ENCODE measurements at places on chromosomes 2 and 18.

GRCh38 chr2:144133936-144134665, 385.8 kb downstream of the ZEB2 start:
- DNase-seq: no peak

DNA sequence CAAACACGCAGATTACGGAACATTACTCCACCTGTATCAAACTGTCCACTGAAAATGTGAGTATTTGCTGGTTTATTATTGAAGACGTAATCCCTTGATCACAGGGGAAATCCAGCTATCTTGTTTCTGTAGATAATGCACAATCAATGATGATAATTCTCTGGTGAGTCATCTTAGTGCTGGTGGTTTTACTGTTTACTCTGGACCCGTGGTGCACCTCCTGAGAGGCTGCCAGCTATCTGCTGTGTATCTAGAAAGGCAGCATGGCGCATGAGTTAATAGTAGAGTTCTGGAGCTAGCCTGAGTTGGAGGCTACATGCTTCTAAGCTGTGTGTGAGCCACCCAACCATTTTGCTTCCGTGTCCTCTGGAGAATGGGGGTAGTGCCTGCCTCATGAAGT, 6.5 kb downstream of the NCAPH start:
- no peak for DNase-seq

DNA sequence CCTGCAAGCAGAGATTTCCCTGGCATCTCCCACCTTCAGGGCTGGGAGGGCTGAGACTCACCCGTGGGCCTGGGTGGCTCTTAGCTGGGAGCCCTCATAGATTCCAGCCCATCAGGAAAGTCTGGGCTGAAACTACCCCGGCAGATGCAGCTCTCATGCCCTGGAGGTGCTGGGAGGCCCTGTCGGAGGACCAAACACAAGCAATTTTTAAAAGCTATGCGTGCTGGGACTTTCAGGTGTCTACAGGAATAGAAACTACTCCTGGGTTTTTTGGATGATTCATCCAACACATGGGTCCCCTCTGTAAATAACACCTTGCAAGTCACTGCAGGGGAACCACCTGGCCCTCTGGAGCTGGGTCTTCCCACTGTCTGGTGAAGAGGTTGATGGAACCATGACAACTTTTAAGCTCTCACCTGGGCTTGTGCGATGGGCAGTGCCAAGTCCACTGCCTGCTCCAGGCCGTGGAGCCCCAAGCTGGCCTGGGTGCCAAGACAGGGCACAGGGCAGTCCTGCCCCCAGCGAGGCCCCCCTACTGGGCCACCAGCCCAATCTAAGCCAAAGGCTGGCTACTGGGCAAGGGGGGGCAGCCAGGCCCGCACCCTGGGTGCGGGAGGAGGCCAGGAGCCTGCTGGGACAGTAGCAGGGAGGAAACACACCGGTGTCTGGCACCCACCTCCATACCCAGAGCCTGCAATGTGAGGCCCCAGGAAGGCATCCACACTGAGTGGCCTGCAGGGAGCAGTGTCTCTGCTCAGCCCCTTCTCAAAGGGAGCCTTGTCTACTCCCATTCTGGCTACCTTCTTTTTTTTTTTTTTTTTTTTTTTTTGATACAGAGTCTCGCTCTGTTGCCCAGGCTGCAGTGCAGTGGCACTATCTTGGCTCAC, 1.1 kb upstream of the GPR55 start:
- DNase-seq: peak; percentile 49

DNA sequence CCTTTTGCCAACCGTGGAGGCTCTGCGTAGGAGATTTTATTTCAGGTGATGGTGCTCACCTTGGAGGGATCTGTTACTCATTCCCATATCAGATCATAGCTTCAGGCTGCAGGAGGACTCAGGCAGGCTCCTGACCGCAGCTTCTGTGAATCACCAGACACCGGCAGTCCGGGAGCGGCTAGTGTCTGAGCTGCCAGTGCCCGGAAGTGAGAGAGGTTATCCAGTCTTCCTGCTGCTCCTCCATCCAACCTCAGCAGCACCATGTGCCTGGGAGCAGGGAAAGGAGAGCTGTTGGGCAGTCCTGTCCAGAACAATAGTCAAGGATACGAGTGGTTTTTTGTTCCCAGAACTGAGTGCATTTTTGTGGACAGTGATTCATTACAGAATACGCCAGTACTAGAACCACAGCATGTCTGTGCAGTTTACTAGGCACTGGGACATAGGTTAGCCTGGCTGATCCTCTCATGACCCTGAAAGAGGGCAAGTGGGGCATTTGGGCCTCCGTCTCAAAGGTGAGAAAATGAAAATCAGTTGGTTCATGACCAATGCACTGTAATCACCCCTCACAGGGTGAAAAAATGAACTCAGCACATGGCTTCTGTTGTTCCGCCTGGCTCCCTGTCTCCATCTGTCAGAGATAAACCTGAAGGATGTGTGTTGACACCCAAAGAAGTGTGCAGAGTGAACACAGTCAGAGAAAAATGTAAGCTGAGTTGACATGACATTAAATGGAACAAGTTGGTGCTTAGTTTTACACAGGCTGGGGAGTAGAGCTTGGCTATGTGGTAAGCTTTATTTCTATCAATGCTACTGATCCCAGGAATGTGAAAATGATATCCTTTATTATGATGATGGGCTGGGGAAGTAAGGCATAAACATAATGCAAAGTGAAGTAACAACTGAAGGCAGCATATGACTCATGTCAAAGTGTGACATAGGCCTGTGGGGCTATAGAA, 12.2 kb downstream of the FHOD3 start:
- DNase-seq: no peak

- DNase-seq: no peak
Observed at GRCh38 chr2:217090024-217090473, 230.2 kb upstream of the TNP1 start.

DNA sequence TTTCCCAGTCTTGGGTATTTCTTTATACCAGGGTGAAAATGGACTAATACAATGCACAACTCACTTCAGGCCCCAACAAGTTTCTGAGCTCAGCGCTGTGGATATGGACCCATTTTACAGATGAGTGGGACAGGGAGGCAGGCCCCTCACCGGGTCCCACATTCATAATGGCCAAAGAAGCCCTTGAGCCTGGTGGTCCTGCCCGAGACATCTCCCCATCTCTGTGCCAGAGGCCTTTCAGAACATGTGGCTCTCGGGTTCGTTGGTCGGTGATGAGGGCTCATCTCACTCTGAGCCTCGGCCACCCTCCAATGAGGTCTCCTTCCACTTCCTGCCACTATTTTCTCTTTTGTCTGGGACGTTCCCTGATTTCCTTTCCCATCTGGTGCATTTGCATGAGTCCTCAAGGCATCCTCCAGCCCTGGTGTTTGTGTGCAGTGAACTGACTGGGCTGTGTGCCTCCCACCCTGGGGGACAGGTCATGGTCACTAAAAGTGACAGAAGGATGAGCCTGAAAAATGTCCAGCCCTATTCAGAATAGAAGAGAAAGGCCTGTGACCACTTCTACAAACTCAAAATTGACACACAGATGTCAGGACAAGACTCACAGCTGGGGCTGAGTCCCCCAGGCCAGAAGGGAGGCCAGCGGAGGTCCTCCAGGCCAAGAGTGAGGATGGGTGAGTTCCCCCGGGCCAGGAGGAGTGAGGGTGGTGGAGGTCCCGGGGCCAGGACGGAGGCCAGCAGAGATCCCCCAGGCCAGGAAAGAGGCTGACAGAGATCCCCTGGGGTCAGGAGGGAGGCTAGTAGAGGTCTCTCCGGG, 134.5 kb downstream of the PTGR3 start:
- DNase-seq: no peak

Measured in left forelimb (tissue), 1 donor.